NCI-H774 (cell line): ENCODE measurements at places on chromosomes 4 and X.

DNA sequence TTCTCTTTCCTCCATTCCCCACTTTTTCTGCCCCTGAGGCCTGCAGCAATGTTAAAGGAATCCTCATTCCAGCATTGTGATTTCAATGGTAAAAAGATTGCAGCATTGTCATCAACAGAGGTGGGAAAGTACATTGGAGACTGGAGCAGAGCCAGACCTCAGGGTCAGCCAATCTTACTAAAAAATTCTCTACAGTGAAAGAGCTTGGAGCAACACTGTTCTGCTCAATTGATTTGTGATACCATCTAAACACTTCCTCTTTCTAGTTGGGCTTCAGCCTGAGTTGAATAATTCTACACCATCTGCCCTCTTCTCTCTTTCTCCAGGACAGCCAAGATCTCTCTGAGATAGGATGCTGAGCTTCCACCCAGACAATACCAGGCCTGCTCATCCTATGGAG, 176.5 kb downstream of the AR start:
- no peak for DNase-seq

- DNase-seq = no peak
Measured at GRCh38 chrX:23656091-23656490, 11.2 kb upstream of the PRDX4 start.

DNA sequence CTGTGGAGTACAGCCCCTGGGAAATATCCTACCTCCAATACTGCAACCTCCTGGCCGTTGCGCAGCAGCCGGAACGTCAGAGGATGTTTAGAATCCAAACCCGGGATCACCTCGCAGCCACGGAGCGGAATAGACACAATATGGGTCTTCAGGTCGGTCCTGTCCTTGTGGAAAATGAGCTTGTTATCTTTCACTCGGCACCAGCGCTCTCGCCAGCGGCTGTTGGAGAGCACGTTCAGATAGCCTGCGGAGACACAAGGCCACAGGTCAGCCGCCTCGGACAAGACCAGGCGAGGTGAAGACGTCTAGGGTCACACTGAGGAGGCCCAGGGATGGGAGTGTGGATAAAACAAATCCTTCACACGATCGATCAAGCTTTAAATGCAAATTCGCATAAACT, 139.3 kb downstream of the AFAP1 start:
- DNase-seq = no peak

- no peak for DNase-seq
Measured at GRCh38 chr4:176635372-176636261, 157.1 kb downstream of the VEGFC start.

GRCh38 chr4:146059151-146059550, 116.4 kb upstream of the LSM6 start:
- no peak for DNase-seq

GRCh38 chrX:70168238-70169188, 8.8 kb upstream of the DGAT2L6 start:
- no peak for DNase-seq

DNA sequence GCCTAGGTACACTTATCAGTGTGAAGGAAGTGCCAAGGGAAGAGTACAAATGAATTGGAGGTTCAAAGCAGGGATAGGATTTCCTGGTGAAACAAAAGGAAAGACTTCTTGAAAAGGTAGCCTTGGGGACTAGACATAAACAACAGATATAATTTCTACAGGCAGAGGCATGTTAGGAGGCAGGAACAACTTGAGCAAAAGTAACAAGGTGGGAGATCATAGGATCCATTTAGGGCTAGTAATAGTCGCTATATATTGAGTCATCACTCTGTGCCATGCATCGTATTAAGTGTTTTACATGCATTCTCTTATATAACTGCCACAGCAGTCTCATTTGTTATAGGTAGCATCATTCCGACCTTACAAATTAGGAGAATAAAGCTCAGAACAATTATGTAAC, 98.3 kb upstream of the EOLA2 start:
- DNase-seq = no peak
